ENCODE measurements at places on chromosomes 1 and 21.

DNA sequence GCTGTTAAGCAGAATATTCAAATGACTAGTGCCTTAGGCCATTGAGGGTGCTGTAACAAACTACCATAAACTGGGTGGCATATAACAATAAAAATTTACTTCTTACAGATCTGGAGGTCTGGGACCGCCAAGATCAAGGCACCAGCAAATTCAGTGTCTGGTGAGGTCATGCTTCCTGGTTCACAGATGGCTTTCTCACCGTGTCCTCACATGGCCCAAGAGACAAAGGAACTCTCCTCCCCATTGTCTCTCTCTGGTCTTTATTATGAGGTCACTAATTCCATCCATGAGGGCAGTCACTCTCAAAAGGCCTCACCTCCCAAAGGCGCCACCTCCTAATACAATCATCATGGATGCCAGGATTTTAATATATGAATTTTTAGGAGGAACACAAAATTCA is 127.3 kb downstream of the GABPA start:
- no peak for DNase-seq

GRCh38 chr1:88685259-88685620 is 1.2 kb downstream of the PKN2 start:
- peak; percentile 6 for DNase-seq

DNA sequence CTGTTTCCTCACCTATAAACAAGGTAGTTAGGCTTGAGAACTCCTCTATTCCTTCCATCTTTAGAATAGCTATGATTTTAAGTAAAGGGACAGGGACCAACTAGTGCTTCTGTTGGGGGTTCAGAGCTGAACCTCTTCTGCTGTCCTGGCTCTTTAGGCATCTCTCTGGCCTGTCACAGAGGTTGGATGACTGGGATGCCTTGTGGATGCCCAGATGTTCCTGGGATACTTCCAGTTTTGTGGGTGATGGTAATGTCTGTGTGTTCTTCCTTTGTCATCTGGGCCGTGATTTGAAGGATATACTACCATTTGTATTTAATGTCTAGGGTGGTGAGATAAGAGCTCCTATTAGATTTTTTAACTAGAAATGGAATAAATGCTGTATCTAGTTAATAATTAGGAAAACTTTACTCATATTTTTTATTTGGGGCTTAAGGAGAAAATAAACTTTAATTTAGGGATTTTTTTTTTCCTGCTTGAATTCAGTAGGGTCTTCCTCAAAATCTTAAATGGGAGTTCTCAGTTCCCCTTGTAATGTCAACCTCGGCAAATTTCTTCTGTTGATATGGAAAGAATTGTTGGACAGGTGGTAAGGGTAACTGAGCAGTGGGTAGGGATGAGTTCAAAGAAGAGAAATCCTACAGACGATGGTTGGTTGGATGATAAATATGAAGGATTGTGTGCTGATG is 47.2 kb downstream of the LAMC1 start:
- DNase-seq = no peak

DNA sequence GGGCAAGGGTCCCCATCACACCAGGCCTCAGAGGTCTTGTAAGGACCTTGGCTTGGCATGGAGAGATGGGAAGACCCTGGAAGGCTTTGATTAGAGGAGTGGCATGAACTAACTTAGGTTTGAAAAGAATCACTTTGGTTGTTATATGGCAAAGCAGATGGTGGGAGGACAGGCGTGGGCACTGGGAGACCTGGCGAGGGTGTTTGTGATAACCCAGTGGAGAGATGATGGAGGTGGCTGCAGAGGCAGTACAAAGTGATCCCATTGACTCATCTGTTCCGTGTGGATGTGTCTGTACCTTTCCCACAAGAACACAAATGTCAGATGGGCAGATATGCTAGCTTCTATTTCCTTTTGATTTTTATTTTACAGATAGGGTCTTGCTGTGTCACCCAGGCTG is 168.3 kb downstream of the SLC35F3 start:
- DNase-seq = no peak

GRCh38 chr1:235725434-235725833 is 75.8 kb upstream of the GNG4 start:
- no peak for DNase-seq

DNA sequence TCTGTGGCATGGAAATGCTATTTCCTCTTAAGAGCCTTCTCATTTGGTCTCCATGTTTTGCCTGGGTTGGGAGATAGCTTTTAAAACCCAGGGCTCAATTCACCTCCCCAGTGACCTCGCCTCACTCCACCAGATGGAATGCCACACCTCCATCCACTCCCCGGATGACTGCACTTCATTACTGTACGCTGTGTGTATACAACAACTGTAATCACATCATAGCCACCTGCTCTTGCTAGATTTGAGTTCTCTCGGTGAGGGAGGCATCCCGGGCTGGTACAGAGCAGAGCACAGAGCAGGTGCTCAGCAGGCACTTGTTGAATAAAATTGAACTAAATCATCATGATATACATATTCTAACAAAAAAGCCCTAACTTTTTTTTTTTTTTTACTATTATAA is 26.0 kb downstream of the SDE2 start:
- no peak for DNase-seq

GRCh38 chr21:38773099-38774061 is 32.3 kb upstream of the ETS2 start:
- DNase-seq = peak; percentile 49

DNA sequence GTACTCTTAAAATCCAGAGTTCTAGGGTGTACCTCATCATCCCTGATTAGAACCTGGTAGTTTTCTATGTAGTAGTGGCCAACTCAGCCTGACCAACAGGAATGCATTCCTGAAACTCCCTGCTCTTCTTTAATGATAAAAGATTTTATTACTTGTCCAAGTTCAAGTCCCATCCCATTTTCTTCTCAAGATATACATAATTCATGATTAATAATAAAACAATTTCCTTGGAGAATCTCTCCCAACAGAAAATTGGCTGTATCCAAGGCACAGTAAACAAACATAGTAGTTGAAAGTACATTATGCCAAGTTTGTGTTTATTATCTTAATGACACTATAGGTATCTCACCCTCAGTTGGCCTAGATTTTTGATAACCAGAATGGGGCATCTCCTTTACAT is 714.1 kb upstream of the ADAMTS5 start:
- DNase-seq = no peak

DNA sequence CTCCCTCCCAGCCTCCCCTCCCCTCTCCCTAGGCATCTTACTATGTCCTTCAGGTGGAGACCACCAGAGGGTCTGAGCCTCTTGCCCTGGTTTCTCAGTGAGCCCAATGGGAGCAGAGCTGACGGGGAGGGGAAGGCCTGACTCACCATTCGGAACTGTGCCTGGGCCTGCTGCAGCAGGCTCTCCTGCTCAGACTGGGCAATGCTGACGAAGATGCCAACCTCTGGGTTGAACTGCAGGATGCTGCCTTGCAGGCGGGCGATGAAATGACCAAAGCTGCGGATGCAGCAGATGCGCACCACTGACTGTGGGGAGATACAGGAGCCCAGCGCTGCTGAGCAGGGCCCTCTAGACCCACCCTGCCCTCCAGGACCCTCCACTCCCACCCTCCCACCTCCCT is 11.0 kb upstream of the PAQR6 start:
- DNase-seq = no peak

DNA sequence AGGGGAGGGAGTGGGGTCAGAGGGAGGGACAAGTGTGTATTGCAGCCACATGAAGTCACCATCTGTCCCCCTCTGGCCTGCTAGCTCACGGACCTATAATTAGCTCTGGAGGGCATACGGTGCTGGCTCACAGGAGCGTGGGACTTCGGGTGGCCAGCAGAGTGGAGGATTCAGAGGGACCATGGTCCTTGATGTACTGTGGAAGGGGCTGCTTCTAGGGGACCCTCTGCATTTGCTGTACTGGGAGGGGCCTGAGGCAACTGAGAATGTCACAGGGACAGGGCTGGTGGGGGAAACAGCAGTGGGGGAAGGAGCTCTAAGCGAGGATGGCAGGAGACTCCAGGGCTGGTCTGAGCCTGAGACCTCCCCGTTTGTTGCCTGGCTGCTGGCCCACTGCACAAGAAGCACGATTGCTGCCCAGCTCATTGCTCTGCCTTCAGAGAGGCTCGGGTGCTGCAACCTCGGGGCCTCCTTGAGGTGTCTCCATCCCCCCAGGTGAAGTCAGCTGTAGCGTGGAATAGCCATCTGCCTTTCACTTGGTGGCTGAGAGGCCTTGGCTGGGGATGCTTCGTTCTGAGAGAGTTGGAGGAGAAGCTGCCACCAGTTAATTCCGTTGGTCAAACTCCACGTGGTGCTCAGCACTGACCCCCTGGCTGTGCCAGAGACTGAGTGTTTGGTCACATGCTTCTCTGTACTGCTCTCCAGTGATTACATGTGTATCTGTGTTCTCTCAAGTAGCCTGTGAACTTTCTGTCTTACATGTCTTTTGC is 2.7 kb downstream of the PPFIA4 start:
- no peak for DNase-seq

DNA sequence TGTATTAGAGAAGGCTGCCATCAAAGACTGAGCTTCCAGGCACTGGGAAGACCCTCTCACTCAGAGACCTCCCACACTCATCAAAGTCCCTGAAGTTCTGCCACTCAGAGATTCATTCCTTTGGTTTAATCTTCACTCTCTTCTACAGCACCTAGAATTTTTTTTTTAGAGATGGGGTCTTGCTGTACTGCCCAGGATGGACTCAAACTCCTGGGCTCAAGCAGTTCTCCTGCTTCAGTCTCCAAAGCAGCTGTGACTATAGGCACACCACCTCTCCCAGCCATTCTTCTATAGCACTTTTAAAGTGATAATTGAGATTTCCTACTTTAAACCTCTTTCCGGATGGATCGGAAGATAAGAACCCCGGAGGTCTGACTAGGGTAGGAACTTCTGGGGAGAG is 3.7 kb upstream of the HP1BP3 start:
- no peak for DNase-seq

GRCh38 chr1:202697038-202697437 is 13.2 kb downstream of the SYT2 start:
- no peak for DNase-seq

- DNase-seq = no peak
These were observed 12.0 kb upstream of the SLAMF1 start for GRCh38 chr1:160658814-160659193.

DNA sequence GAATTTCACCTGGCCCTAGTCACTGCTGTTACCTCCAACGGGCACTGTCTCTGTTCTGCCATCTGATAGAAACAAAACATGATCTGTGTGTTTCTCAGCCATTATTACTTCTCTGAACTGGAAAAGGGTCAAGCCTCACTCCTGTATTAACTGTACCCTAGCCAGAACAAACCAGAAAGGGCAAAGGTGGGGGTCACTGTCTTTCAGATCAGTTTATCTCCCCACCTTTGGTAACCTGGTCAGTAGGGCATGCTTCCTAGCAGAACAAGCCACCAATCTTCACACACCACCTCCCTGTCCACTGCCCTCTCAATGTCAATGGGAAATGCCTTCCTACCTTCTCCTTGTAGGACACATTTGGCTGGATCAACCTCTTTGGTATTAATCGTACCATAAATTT is 3.9 kb downstream of the TRIM45 start:
- DNase-seq = no peak

- DNase-seq = no peak
These were observed 51.8 kb downstream of the LGR6 start for GRCh38 chr1:202245391-202245790.

DNA sequence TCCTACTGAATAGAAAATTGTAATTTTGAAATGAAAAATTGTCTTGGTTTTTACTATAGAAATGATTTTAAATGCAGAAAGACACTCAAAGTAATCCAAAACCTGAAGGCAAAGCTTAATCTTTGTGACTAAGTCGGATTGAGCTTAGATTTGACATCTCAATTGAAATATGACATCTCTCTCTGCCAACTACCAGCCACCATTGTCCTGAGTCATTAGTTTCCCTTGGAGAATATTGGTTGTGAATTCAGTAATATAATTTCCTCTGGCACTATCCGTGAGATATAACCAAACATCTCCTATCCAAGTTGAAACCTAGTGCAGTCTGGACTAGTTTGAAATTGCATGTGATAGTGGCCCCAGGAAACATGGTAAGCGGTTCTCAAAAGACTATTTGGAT is 37.1 kb downstream of the PLA2G4A start:
- DNase-seq = no peak

GRCh38 chr1:44609768-44610526 is 64.3 kb downstream of the TMEM53 start:
- DNase-seq = no peak

DNA sequence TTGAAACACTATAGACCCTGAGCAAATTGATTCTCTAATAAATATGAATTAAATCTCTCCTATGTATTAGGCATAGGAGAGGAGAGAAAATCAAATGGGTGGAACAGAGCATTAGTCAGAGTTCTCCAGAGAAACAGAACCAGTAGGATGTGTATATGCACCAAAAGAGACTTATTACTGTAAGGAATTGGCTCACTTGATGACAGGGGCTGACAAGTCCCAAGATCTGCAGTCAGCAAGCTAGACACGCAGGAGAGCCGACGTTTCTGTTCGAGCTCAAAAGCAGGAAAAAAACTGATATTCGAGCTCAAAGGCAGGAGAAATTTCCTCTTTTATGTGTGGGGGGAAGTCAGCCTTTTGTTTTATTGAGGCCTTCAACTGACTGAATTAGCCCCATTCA is 259.2 kb upstream of the KAZN start:
- no peak for DNase-seq

DNA sequence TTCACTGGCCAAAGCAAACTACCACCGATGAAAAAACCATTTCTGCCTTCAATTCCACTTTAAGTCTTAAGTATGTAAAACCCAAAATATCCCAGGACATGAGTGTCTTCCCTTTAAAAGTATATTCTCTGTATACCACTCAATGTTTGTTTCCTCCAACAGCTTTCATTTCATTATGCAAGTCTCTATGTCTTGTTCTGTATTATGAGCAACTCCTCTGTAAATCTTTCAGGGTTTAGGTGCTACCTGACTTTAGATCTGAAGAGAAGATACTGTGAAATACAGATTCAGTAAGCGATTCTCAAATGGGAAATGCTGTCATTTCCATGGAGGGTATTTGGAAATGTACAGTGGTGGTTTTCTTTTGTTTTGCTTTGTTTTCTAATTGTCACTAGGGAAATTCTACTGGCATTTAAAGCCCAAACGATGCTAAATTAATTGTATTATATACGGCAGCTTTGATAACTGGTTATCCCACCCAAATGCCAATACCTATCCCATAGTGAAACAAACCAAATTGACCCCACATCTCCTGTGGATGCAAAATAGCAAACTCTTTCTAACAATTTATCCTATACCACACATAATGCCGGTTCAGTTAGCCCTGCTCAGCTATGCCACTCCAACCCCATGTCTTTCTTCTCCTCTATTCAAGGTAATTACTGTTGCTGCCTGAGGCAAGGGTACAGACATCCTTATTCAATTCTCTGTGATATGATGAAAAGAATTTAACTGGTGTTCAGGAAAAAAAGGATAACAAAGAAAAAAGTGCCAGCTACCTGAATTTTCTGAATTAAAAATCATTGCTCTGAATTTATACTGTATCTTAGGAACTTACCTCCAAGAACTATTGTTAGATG is 182.8 kb downstream of the EIF4G3 start:
- no peak for DNase-seq

DNA sequence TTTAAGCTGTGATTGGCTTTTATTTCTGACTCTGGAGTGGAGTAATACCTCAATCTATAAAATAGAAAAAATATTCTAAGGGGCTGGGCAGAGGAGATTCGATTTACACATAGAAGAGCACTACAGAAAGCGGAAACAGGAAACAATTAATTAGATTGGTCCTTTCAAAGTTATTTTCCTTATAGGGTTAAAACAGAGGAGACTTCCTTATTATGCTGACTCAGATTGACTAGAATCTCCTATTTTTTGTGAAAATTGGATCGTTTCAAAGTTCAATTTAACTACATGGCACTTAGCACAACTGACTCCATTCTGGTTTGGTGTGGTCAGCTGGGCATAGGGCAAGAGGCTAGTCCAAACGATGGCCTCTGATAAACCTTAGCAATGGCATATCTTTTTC is 48.3 kb upstream of the NCAM2 start:
- DNase-seq = no peak
